T-helper 2 cell (primary cell): ENCODE measurements at places on chromosomes 6 and 20.

DNA sequence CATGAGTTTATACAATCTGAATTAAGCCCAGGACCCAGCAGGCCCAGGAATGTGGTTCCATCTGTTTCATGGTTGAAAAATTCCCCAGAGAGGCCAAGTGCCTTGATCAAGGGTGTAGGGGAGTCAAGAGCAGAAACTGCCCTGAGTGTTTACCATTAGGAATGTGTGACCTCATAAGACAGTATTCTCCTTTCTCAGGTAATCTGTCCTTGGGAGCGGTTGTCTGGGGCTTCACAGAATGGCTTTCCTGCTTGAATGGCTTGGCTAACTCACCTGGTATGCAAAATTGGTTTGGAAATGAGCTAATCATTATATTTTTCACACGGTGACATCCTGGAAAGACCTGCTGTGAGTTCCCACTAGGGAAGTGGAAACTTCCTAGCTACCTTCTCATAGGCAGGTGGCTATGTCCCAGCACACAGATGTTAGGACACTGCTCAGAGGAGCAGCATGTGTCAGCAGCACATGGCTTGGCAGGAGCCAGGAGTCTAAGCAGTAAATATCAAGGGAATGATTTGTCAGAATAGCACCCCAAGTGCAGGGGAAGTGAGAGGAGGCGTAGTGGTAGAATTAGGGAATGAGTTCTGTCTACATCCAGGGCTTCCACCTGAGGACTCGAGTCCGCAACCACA is 17.7 kb downstream of the CLIC5 start:
- DNase-seq: no peak

DNA sequence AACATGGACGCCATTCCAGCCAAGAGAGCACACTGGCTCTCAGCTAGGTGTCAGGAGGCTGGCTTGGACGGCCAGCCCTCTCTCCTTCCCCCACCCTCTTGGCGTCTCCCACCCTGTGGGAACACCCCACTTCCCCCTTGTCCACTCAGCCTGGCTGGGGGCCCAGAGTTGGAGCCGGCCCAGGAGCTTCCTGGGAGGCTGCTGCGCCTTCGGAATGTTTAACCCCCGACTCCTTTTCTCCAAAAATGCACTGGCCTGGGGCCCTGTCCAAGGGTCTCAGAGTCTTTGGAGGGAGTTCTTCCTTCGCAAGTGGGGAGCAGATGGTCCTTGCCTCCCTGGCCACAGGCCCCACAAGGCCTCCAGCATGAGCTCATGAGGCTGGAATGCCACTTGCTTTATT is 4.1 kb downstream of the ADAM33 start:
- DNase-seq: no peak

GRCh38 chr20:1845163-1845523 is 50.1 kb upstream of the SIRPA start:
- no peak for DNase-seq

GRCh38 chr6:158174024-158174423 is 5.9 kb downstream of the GTF2H5 start:
- DNase-seq: no peak
